ENCODE measurements at places on chromosomes 3 and 15. TPM values are rescaled to one million over a fixed set of nuclear protein-coding genes. Genes with fewer than 3 reads are reported as not detected.

Gene CCR4
- total RNA-seq = 113 TPM

GRCh38 chr3:114623420-114624046, 329.7 kb downstream of the TIGIT start:
- DNase-seq = no peak
- H3K27me3 ChIP-seq = no peaks in the 10 kb centered on the region
- no peaks in the 10 kb centered on the region for H3K36me3 ChIP-seq
- no peaks in the 10 kb centered on the region for H3K4me1 ChIP-seq
- H3K27ac ChIP-seq = no peak overlapping the region

DNA sequence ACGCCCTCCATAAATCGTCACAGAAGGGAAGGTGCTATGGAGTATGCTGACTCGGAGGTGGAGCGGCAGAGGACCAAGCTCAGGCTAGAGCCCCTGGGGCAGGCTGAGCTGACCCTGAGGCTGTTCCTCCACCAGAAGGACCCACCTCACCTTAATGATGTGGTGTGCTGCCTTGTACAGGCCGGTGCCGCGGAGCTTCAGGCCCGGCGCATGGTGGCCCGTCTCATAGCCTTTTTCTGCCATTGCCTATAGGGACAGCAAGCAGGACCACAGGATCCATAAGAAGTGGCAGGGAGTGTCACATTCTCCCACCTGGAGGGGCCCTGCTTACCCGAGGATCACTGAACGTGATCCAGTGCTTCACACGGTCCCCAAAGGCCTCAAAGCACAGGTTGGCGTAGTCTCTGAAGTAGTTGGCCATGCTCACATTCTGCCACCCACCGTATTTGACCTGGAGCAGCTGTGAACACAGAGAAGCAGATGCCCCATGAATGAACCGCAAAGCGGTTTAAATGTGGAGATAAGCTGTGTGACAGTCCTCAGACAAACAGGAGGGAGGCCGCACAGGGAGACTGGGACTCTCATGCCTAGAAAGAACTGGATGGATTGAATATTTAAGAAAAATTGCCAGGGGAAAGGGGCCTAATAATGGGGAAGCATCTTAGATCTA, 4.8 kb downstream of the LCTL start:
- DNase-seq = no peak
- H3K4me3 ChIP-seq = no peak overlapping the region
- H3K4me1 ChIP-seq = no peaks in the 10 kb centered on the region
- H3K27me3 ChIP-seq = no peaks in the 10 kb centered on the region
- H3K27ac ChIP-seq = no peak overlapping the region

GRCh38 chr15:72203507-72203837, 5.9 kb upstream of the GRAMD2A start:
- no peak overlapping the region for H3K4me3 ChIP-seq
- no peaks in the 10 kb centered on the region for H3K27me3 ChIP-seq
- no peak for DNase-seq
- peaks cover 87% of the 10 kb centered on the region for H3K36me3 ChIP-seq
- no peaks in the 10 kb centered on the region for H3K4me1 ChIP-seq
- H3K27ac ChIP-seq = no peak overlapping the region

DNA sequence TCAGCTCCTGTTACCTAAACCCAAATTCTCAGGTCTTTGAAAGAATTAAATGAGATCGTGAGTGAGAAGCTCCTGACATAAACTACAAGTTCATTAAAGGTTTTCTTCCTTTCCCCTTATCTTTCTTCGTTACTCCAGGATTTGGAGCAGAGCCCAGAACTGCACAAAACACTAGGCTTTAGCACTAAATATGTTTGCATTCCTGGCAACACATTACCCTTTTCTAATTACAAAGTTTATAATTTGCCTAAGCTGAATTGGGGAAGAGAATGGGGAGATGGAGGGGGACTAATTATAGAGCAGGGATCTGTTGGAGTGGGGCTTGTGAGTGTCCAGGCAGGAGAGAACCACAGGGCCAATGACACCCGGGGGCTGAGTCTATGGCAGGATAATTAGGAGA, 109.7 kb downstream of the SV2B start:
- H3K27ac ChIP-seq = no peak overlapping the region
- no peaks in the 10 kb centered on the region for H3K36me3 ChIP-seq
- no peak overlapping the region for H3K4me3 ChIP-seq
- no peaks in the 10 kb centered on the region for H3K4me1 ChIP-seq

All from CD8-positive, alpha-beta memory T cell (primary cell).